ENCODE measurements at places on chromosomes 2 and 18.

GRCh38 chr2:207288628-207289027, 122.9 kb upstream of the KLF7 start:
- no peak for DNase-seq

GRCh38 chr2:26202981-26203490, 30.1 kb downstream of the GAREM2 start:
- no peak for DNase-seq

DNA sequence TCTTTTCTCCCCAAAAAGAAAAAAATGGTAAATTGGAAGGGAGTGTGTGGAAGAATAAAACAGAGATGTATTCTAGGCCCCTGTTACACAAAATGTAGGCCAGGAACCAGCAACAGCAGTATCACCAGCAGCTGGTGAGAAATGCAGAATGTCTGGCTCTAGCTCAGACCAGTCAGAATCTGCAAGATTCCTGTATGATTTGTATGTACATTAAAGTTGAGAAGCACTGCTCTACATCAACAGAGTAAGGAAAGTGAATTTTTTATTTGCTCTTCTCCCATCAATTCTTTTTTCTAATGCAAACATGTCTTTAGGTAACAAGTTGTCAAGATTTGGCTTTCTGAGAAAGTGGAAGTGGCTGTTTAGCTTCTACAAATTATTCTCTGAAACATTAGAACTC, 235.4 kb upstream of the FANCL start:
- DNase-seq = no peak

DNA sequence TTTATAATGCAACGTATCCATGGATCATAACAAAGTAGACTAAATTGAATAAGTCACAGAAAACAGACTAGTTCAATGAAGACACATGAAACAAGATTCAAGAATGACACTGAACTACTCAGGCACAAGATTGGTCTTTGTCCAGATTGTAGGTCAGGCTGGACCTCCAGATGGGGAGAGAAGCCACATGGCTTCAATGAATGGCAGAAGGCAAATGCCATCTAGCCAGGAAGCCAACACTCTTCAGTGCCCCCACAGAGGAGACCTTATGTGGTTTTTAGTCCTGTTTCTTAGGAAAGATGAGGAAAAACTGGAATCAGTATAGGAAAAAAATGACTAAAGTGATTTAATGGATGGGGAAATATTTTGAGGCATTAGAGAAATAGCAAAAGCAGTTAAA, 43.1 kb downstream of the BOD1L2 start:
- DNase-seq = no peak
